ENCODE measurements at places on chromosomes 2 and 18.

GRCh38 chr2:55879976-55880375, 43.6 kb downstream of the EFEMP1 start:
- DNase-seq, result no peak

DNA sequence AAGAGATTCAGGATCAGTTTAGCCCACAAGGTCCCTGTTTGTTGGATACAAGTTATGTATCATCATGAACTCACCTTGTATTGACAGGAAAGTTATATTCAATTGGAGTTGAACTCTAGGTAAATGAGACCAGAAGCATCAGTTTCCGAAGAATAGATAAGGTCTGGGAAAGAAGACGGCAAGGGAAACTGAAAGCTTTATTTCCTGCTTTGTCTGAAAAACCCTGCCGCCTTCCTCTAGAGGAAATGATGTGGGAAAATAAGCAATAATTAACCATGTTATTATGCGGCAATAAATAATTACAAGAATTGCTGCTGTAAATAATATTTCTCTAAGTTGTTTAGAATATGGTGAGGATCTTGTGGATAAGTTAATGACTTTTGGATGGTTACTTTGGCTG, 32.0 kb downstream of the LPIN1 start:
- DNase-seq, result no peak

DNA sequence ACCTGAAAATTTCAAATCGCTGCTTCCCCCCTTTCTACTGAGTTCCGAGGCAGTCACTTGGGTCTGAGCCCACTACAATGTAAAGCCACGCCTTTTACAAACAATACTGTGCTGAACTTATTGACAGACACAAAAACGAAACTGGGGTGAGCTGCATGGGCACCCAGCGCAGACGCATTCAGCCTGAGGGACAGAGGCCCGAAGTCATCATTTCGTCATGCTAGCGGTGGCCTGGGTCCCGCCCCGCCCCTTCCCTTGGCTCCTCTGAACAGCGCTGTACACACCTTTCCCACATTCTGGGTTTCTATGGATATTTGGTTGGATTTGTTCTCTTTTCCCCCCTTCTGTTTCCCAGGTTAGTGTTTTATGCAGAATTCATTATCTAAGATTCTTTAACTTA, 71.7 kb downstream of the EIPR1 start:
- DNase-seq, result no peak

DNA sequence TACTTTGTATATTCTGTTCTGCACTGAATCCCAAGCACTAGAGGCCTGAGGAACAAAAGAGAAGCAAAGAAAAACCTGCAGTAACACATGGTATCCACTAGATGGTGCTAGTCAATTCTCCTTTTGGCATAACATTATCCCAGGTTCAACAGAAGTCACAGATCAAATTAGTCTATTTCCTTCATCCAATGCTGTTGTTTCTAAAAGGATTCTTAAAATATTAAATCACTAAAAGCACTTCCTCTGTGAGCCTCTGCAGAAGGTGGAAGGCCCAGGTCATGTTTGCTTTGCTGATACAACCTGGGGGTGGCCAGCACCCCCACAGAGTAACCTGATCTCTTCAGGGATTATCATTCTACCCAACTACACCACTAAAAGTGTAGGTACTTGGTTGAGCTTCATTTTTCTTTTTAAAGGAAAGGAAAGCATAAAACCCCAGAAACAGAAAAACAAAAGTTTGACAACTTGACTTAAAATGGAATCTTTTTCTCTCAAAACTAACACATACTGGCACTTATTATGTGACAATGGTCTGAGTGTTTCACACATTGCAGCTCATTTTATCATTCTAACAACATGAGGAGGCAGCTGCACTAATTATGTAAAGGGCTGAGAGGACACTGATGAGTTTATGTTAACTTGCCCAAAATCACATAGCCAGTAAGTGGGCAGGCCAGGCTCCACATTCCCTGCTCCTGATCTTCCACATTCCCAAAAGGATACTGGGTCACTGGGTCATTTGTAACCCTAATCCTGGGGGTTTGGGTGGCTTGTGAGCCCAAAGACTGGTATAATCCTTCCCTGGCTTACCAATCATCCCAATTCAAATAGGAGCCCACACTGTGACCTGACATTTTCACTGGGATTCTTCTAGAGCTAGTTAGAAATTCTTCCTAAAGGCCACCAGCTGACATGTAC, 66.8 kb upstream of the DNER start:
- DNase-seq, result no peak

GRCh38 chr2:16824472-16824871, 158.8 kb upstream of the CYRIA start:
- no peak for DNase-seq

- DNase-seq, result no peak
Observed at GRCh38 chr18:10077986-10078385, 164.2 kb downstream of the VAPA start.

DNA sequence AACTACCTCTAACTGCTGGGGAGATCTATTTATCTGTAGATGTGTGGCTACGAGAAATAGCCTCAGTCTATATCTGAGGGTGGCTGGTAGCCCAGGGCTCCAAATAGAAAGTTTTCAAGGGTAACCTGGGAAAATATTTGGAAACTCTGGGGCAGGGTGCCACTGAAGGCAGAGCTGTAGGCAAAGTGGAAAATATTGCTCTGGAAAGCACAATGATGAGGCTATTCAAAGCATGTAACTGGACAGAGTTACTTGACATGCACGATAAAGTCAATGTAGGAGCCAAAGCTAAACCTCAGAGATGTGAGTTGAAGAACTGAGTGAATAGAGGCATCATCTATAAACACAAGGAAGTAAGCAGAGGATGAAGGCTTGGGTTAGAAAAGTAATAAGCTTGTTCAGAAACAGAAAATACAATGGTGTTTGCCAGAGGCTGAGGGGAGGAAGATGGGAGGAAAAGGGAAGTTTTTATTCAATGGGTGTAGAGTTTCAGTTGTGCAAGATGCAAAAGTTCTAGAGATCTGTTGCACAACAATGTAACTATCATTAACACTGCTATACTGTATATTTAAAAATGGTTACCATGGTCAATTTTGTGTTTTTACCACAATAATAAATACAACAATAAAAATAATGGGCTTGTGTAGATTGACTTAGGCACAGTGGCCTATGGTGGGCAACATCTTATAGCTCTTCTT, 171.6 kb downstream of the MBD2 start:
- no peak for DNase-seq

- DNase-seq, result no peak
Observed at GRCh38 chr2:174328114-174328960, 6.4 kb upstream of the SP9 start.

DNA sequence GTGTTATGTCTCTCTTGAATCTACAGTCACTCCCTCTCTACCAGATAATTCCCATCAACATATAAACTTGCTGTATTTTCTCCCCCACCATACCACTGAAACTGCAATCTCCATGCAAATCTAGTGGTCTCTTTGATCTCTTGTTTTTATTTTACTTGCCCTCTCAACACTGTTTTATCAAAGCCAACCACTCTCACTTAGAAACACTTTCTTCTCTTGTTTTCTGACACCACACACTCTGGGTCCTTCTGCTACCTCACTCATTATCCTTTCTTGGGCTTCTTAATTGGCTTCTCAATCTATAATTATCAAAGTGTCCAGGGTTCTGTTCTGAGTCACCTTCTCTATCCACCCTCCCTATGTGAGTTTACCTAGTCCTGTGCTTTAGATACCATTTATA, 2.0 kb upstream of the MCFD2 start:
- no peak for DNase-seq

- no peak for DNase-seq
Observed at GRCh38 chr2:148565272-148565894, 79.2 kb upstream of the EPC2 start.

DNA sequence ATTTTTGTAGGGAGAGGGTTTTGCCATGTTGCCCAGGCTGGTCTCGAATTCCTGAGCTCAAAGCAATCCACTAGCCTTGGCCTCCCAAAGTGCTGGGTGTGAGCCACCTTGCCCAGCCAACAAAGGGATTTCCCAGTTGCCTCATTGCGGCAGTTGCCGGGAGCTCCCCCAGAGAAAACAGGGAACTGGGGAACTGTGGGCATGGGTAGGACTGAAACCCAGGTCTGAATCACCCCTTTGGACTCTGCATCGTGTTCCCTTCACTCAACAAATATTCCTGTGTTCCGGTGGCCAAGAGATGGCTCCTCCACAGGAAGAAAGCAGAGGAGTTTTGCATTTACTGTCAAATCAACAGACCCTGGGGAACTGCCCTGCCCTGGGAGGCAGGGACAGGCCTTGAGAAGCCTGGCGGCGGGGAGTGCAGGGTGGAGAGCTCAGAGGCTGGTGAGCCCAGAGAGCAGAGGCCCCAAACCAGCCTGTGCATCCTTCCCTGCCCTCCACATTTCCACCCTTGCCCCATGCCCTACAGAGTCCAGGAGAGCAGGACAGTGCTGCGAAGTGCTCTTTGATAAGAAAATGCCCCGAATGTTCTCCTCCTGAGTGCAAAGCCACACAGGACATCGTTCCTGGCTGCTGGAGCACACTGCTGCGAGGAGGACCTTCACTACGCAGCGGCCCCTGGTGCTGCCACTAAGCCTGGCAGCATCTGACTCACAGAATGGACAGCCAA, 24.9 kb downstream of the MYO7B start:
- no peak for DNase-seq

Measured in DMS153 (cell line).